ENCODE measurements at places on chromosomes 5 and 9. TPM values are rescaled to one million over a fixed set of nuclear protein-coding genes. Genes with fewer than 3 reads are reported as not detected.

DNA sequence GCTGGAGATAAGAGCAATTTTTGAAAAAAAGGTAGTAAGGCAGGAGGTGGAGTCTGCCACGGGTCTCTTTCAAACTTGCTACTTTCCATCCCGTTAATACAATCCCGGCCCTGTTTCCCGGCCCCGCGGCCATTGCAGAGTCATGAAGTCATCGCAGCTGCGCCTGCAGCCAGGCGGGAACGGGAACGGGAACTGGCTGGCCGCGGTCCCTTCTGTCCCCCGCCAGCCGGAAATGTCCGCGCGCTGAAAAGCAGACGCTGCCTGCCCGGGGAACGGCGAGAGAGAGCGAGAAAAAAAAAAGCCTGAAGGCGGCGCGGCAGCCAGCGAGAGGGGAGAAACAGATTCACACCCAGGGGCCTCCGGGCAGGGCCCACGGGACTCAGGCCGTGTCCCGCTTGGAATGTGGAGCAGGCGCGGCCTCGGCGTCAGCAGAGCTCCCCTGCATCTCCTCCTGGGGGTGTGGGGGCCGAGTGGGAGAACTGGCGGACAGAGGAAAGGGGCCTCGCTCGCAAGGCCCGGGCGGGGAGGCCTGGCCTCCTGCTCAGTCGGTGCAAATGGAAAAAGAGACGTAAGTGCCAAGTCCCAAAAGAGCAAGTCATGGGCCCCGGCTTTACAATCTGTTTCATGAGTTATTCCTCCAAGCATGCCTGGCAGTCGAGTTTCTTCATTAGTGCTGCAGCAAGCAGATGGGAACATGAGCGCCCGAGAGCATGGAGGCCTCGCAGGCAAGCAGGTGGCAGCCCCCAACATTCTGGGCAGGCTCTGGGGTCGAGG lies 201.2 kb upstream of the GAS1 start:
- peak; percentile 19 for DNase-seq

GRCh38 chr9:5609226-5609596 lies 19.7 kb upstream of the RIC1 start:
- DNase-seq = no peak

EFCAB9 gene
- total RNA-seq = not detected

GRCh38 chr5:122077366-122078115 lies 518 bp downstream of the LOX start:
- DNase-seq = peak; percentile 26

DNA sequence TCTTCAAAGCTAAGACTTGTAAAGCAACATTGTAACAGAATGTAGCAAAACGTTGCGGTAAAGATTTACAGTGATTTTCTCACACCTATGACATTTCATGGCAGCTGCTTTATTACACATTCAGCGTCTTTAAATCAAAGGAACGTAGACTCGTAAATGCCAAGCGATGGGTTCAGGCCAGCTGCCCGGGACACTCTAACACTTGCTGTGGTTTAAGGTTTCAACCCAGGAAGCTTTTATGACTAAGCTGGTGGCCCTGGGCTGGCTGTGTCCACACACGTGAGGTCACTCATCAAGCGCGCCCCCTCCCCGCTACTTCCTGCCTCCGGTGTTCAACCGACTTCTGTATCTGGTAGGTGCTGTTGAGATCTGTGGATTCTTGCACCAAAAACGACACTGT lies 2.5 kb downstream of the SLC6A18 start:
- no peak for DNase-seq

DNA sequence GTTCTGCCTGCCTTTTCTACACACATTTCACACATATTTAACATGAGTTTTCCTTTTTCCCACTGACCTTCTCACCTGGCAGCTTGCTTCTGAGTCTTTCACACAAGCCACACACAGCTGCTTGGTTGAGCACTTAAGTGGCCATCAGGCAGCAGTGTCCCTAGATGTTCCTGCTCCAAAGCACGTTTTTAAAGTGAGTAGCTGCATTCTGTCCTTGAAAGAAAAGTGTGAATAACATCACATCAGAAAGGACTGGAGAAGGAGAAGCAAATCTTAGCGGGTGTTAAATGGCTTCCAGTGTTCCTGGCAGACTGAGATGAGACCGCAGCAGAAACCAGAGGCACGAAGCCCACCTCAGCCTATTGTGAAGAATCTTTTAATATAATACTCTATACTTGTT lies 209.2 kb upstream of the IRX4 start:
- DNase-seq = no peak

- DNase-seq = no peak
Observed at GRCh38 chr5:96331210-96331609, 101.8 kb downstream of the PCSK1 start.
